ENCODE measurements at places on chromosomes 6 and 20.

DNA sequence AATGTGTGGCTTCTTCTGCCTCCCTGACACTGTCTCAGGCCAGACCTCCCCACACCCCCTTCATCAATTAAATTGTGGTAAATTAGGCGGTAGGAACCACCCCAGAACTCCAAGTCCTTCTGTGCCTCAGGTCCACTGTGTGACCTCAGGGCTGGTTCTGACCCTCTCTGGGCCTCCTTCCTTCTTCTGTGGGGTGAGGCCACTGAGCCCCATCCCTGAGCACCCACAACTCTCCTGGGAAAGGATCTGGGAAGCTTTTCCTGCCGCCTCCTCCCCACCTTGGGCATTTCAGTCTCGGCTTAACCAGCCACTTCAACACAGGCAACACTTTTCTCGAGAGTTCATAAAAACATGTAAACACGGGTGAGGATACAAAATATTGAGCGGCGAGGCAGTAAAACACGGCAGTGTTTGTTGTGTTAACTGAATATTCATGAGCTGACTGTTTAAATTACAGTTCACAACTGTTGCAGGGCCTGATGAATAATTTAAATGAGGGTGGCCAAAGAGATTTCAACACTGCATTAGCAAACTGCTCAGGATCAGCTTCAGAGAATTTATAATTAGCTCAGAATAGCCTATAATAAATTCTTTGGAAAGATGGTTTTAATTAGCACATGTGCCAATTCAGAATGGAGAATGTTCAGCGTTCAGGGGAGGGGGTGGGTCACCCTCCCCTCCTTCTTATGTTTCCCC lies 112.1 kb downstream of the TOX2 start:
- DNase-seq: no peak

GRCh38 chr20:48155268-48155667 lies 370.0 kb upstream of the SULF2 start:
- DNase-seq: no peak

GRCh38 chr6:11280394-11280793 lies 47.9 kb upstream of the NEDD9 start:
- no peak for DNase-seq

DNA sequence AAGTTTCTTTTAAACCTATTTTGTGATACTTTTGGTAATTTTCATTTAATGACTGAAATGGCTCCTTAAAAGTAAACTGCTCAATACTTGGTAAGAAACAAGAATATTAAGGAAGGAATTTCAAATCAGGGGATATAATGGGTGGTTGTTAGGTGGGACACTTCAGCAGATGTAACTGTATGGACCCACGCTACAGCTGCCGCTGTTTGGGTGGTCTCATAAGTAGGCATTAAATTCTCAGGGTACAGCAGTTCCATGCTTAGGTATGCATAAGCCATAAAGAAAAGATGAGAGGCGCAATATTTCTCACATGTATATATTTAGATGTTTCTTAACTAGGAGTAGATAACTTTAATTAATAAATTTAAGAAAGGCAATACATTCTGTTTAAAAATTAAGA lies 35.0 kb downstream of the COL19A1 start:
- no peak for DNase-seq

DNA sequence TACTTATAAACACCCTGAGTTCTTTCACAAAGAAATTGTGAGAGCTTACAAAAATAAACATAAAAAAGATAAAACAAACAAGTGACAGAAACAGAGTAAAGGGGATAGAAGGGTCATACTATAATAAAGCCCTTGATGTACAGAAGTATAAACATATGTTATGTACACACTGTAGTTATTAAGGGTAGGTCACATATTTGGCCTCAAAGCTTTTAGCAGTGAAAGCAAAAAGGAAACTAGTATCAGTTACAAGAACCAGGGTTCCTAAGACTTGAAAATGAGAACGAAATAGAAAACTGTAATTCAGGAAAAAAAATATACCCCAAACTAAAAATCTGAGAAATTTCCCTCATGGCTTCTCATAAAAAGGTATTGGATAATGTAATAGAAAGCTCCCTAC lies 380.6 kb downstream of the HDGFL1 start:
- no peak for DNase-seq

DNA sequence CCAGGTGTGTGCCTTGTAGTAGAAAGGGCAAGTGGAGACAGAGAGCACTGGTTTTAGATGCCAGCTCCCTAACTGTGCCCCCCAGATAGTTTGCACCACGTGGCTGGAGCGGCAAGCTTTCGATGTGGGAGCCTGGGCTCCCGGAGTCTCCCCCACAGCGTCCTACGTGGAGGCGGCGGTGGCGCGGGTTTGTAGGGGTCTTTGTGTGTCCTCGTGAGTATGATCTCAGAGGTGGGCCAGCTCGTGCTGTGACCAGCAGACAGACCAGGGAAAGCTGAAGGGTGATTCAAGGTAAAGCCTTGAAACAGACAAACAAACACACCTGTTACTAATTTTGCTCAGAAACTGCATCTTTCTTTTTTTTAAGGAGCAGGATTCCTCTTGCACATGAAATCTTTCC lies 5.6 kb upstream of the KCNK16 start:
- DNase-seq: no peak

DNA sequence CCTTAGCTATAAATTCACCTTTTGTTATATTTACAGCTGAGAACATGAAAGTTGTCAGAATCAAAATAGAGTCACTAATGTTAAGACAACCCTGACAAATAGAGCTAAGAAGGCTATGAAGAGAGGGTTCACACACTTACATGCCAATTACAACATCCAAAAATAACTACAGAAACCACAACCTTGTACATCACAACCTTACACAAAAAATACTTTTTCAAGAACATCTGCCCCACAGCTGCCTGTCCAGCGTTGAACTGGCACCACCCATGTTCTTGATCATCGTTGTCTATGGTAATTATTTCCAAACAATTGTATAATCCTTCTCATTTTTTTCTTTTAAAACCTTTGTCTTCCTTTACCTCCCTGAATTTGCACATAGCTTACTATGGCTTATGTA lies 231.2 kb upstream of the FKBP1C start:
- no peak for DNase-seq

- DNase-seq: peak; percentile 68
These were observed 332.6 kb downstream of the ADGRB3 start for GRCh38 chr6:68967549-68968300.

DNA sequence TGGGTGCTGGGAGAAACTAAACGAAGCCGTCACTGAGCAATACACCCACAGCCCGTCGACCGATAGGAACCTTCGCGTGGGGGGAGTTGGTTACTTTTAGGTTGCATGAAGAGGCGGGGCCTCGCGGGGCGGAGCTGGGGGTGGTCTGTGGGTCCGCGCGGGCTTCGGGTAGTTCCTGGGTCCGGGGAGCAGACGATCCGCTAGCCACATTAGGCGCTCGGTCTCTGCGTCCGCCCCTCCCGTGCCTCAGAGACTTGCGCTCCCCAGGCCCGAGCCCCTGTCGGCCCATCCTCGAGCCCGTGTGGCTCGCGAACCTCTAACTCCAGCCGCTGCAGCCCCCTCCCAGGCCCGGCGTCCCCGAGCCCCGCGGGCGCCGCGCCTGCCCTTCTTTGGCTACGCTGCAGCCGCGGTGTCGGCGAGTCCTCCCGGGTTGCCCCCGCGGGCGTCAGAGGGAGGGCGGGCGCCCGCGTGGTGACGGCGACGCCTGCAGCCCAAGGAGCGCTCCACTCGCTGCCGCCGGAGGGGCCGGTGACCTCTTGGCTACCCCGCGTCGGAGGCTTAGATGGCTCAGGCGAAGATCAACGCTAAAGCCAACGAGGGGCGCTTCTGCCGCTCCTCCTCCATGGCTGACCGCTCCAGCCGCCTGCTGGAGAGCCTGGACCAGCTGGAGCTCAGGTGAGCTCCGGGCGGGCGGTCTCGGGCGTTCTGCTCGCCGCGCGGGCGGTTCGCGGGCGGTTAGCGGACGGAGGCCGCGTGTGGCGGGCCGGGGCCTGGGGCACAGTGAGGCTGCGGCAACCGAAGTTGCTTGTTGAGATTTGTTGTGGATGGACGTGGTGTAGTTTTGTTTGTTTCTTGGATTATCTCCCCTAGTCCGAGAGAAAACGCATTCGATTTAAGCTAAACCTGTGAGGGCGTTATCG lies at the start of gene BAG2:
Gene BAG2 (plus strand): TSS at position 191 of the 920 bp plus-strand sequence. CDS start 372 bp downstream, at position 563.
- DNase-seq: peak; percentile 89

- DNase-seq: no peak
These were observed 15.6 kb downstream of the PPP1R10 start for GRCh38 chr6:30601436-30601814.

GRCh38 chr6:55868771-55869479 lies 6.5 kb downstream of the BMP5 start:
- DNase-seq: no peak

DNA sequence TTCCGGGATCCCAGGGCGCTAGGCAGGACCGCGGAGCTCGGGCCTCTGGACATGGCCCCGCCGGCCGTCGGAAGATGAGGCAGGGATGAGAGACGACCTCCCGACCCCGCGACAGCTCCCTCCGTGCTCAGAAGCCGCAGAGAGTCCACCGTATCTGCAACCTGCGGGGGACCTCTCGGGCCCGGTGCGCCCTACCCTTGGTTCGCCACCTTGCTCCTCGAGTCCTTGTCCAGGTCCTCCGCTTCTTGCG lies 301 bp downstream of the PPP1R3D start:
- DNase-seq: peak; percentile 21

GRCh38 chr20:41902346-41902745 lies 284.2 kb upstream of the CHD6 start:
- no peak for DNase-seq

DNA sequence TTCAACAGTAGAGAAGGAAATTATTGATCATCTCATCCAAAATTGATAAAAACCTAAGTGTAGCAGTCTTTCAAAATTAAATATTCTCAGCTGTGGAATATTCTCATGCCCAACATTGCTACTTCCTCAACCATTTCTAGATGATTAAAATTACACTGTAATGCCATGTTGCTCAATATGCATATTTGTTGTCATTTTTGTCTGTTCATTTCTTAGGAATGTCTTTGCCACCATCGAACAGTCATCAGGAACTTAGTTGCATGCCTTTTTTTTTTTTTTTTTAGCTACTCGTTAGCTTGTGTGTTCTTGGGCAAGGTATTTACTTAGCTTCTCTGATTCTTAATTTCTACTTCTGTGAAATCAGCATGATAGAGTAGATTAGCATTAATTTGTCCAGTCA lies 188.6 kb downstream of the DTNBP1 start:
- DNase-seq: no peak

- no peak for DNase-seq
These were observed 4.9 kb downstream of the CDH22 start for GRCh38 chr20:46303176-46303956.

- DNase-seq: no peak
These were observed 2.9 kb upstream of the ZBTB46 start for GRCh38 chr20:63833776-63834490.

DNA sequence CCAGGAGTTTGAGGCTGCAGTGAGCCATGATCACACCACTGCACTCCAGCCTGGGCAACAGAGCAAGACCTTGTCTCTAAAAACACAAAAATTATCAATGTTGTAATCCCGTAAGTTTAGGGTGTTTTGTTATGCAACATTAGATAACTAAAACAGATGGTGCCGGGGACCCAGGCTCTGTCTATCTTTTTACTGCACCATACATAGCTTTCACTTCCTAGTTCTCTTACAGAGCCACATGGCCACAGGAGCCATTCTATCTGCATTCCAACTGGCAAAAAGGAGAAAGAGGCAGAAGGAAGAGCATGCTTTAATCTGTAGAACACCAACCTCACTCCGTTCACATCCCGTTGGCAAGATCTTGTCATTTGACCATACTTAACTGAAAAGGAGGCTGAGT lies 5.4 kb upstream of the TCF15 start:
- DNase-seq: no peak
